Gastroesophageal sphincter (tissue), 4 donors: ENCODE measurements at places on chromosomes 13 and 19.

- no peak for ATAC-seq
These were observed 66.0 kb downstream of the TEX26 start for GRCh38 chr13:30998136-30999088.

DNA sequence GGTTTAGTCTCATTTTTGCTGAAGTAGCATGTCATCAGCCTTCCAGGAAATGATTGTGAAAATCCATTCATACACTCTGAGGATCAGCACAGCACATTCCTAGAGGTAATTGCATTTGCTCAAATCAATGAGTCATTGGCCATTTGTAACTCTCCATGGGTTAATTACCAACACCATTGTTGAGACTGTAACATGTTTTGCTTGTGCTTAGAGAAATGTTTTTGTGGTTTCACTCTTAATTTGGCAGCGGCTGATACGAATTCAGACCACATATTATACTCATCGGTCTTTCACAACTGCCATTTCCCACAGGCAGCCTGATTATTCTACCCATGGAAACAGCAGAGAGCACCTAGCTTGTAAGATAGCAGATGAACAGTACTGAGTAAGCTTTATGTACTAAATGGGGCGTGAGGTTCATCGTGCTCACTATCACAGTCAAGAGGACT is 110.3 kb downstream of the NHLRC3 start:
- ATAC-seq: peak; percentile 80

- ATAC-seq: no peak
These were observed 45.7 kb upstream of the C1QTNF9 start for GRCh38 chr13:24263632-24264031.

DNA sequence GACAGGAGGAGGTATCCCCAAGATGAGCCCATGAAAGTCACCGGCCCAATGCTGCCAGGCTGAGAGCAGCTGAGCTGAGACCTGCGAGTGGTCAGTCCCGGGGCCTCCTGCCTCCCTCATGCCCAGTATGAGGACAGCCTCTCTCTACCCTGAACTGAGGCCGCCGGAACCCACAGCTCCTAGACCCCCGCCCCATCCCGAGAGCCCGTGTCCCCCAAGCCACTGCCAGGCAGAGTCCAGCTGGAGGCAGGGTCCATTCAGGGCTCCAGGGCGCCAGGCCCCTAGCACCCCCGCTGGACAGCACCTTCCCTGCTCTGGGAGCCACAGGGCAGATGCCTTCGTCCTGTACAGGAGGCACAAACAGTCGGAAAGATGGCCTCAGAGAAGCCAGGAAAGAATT is 38.7 kb downstream of the MLLT1 start:
- no peak for ATAC-seq

GRCh38 chr19:14479309-14479974 is 4.3 kb upstream of the PTGER1 start:
- no peak for ATAC-seq

GRCh38 chr19:33562636-33563035 is 41.0 kb upstream of the PEPD start:
- no peak for ATAC-seq

GRCh38 chr13:113930671-113931637 is 42.9 kb downstream of the C13orf46 start:
- no peak for ATAC-seq

- peak; percentile 36 for ATAC-seq
These were observed 74.9 kb downstream of the ALOX5AP start for GRCh38 chr13:30810261-30810701.

- ATAC-seq: no peak
These were observed 32.5 kb downstream of the MARK4 start for GRCh38 chr19:45283443-45284033.

DNA sequence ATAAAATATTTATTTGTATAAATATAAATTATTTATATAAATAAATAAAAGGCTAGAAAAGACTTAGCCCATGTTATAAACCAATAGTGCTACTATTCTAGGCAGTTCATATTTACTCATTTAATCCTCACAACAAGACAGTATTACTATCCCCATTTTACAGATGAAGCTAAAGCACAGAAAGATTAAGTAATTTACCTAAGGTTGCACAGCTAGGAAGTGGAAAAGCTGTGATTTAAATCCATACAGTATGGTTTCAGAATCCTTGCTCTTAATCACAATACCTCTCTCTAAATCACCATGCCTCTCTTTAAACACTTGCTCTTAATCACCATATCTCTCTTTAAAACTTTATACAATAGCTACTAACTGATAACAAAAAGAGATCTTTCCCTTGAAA is 13.8 kb downstream of the SPRYD7 start:
- ATAC-seq: no peak

GRCh38 chr19:36572593-36573019 is 486 bp downstream of the ZNF529 start:
- ATAC-seq: no peak

DNA sequence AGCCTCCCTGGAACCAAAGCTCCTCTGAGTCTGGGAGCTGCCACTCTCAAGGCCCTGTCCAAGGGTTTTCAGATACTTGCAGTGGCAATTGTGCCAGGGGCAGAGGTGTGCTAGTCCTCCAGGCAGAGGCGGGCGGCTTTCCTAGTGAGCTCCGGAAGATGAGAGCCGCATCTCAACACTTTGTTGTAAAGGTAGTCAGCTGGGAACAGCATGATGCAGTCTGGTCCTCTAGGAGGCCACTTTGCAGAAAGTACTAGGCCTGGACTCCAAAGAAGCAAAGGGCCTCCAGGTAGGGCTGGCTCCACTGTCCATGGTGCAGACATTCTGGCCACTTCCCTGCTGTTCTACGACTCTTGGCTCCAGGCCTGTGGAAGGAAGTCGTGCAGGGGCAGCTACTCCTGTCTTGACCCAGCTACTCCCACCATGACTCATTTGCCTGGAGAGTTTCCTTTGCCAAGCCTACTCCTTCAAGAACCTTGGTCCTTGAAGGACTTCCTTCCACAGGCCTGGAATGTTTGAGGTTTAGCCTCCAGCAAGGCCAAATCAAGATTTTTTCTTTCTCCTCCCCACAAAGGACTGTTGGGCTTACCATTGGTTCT is 9.9 kb upstream of the ZNF536 start:
- no peak for ATAC-seq

- ATAC-seq: no peak
These were observed 11.0 kb upstream of the CCL25 start for GRCh38 chr19:8041531-8041931.

GRCh38 chr13:91347996-91348905 is 764 bp downstream of the MIR17HG start:
- ATAC-seq: peak; percentile 78

DNA sequence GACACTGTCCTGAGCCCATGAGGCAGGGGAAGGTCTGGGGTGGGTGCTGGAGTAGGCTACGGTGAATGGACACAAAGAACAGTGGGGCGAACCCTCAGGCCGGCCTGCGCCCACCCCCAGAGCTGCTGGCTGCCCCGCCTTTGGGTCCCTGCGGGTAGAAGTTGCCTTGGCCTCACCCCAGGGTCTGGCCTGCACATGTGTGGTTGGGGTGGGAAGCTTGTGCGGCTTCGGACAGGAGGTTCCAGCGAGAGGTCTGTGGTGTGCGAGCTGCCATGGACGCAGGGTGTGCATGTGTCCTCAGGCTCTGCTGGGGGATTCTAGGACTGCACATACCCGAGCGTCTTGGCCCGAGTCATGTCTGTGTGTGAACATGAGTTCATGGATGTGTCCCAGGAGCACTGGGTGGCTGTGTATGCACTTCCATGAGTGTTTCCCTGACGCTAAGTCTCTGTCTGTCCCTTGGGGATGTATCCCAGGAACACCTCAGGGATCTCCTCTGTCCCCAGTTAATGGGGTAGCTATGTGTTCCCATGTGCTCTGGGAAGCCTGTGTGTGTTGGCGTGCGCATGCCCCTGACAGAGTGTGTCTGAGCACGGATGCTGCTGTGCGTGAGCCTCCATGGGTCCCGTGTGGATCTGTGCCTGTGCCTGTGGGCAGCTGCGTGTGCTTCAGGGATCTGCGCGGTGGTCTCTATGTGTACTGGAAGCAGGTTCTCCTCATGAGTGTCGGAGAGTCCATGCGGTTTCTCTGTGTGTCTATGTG is 20.8 kb upstream of the POU2F2 start:
- no peak for ATAC-seq

- peak; percentile 91 for ATAC-seq
These were observed at the start of gene DKKL1 for GRCh38 chr19:49363268-49364082. DKKL1 (plus strand) TSS chr19:49363877; CDS start chr19:49363999, 122 bp downstream.

- peak; percentile 47 for ATAC-seq
These were observed 7.3 kb upstream of the C13orf46 start for GRCh38 chr13:113981194-113981605.

DNA sequence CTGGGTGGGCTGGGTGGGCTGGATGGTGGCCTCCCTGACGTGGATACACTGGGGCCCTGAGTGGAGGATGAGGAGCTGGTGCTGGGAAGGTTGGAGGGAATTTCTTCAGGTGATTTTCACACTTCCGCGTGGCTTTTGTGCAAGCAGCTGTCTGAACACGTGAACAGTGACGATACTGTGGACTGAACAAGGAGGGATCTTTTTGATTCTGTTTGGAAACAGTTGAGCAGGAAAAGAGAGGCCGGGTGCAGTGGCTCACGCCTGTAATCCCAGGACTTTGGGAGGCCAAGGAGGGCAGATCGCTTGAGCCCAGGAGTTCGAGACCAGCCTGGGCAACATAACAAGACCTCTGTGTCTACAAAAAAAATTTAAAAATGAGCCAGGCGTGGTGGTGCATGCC is 9.1 kb upstream of the GTF2F1 start:
- ATAC-seq: no peak

DNA sequence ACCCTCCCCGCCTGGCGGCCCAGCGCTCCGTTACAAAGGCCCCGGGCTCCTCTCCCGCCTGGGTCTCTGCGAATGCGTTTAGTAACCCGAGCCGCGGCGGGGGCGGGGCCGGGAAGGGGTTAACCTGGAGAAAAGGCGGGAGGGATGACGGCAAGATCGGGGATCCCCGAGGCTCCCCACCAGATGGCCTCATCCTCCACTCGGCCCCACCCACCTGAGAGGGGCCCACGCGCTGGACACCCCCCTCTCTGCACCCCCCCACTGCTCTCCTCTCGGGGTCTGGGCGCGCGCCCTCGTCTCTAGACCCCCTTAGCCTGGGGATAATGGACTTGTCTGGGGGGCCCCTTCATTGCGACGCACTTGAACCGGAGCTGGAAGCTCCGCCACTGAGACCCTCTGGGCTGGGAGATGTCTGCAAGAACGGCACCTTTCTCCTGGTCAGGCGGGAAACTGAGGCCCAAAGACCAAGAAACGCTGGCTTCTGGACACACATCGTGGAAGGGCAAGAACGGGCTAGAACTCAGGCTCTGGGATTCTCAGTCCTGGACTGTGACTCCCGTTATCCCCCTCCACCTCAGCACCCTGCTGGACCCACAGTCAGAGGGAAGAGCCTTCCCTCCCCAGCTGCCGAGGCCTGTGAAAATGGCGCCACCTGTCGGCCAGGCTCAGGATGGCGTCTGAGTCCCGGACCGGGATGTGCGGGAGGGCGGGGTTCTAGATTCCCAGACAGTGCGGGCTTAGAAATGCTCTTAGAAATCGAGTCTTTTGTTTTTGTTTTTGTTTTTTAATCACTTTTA is 2.9 kb upstream of the LTBP4 start:
- peak; percentile 64 for ATAC-seq

DNA sequence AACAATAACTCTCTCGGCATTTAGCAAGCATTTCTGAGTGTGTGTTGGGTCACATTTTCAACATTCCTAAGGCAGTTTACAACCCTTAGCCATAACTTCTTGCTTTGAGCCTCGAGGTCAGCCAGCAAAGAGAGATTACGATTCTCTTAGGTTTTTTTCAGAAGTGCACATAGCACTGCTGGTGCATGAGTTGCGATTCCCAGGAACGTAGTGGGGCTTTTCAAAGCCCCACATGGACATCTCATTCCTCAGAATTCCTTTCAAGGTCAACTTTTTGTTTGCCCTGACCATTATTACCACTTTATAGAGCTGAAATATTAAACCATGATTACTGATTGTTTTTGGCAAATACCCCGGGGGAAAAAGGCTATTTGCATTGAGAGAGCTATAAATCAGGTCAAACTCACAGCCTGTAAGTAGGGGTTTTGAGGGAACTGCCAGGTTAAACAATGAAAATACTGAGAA is 705.3 kb downstream of the GPC5 start:
- no peak for ATAC-seq

GRCh38 chr13:34696741-34697140 is 245.3 kb upstream of the NBEA start:
- ATAC-seq: no peak
